Activated T-helper 2 cell treated with anti-CD3 and anti-CD28 coated beads, Interferon-gamma antibody, Interleukin-2, Interleukin-4, amounts not matched to agents 10 μg/mL and 5 μg/mL and 100 μg/mL, durations not matched to agents 14 hours and 24 hours and 36 hours (primary cell): ENCODE measurements at places on chromosomes 5 and 9.

GRCh38 chr5:146820987-146821386, 57.6 kb downstream of the PPP2R2B start:
- no peak for DNase-seq

- DNase-seq, result no peak
Measured at GRCh38 chr5:136031711-136032110, 2.9 kb downstream of the TGFBI start.

DNA sequence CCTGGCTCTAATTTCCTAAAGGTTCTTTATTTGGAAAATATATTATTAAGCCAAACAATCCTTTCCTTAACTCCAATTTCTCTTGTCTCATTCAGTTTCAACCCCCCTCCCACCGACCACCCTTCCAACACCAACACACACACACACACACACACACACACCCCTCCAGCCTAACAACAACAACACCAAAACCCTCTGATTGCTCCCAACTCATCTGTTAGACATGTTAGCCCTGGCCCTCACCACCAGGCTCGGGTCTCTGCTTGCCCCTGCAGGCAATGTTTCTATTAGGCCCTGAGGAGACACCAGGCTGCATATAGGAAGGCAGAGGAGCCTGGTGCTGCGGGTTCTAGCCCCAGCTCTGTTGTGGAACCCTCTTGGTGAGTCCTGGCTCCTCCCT, 18.4 kb upstream of the TRAF1 start:
- no peak for DNase-seq

GRCh38 chr9:128225770-128226411, 22.7 kb downstream of the DNM1 start:
- DNase-seq, result no peak

GRCh38 chr9:129148463-129149204, 29.4 kb downstream of the IER5L start:
- no peak for DNase-seq

DNA sequence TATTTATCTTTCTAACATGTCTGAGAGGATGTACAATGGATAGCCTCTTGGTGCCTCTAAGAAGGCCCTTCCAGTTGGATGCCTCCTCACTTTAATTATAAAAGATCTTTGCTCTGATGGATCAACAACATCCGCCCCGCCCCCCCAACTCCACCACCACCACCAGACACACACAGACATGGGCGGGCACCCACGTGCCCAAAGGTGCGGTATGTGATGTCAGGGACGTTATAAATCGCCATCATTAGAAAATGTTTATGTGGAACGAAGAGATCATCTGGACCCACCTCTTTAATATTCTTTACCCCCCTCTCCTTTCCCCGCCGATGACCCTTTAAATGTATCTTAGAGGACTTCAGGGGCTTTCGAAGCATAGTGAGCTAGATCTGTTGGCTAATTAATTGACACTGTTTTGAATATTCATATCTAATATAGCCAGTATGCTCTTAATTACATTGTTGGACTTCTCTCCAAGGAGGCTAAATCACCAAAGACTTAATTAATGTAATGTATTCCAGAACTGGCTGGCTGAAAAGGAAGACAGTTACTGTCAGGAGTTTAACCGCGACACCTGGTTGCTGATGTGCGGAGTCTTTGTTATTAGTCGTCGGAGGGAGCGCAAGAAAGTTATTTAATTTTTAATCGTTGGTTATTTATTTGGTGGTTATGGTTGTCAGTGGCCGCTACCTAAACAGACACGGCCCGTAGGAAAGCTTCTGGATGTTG, 6.1 kb upstream of the FOXB2 start:
- DNase-seq, result no peak

DNA sequence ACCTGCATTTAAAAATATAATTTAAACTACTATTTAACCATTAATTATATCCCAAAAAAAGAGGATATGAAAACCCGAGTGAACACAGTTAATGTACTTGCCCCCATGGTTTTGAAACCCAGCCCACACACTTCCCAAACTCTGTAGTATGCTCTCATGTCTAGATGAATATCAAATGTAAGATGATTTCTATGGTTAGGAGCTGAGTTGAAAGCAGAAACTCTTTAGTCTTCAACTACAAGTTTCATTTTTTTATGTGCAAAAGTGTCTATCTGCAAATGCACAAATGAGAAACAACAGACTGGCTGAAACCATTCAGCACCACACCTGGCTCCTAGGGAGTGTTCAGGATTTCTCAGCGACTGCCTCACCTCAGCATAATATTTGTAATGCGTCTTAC, 183.3 kb downstream of the SEMA5A start:
- DNase-seq, result no peak

DNA sequence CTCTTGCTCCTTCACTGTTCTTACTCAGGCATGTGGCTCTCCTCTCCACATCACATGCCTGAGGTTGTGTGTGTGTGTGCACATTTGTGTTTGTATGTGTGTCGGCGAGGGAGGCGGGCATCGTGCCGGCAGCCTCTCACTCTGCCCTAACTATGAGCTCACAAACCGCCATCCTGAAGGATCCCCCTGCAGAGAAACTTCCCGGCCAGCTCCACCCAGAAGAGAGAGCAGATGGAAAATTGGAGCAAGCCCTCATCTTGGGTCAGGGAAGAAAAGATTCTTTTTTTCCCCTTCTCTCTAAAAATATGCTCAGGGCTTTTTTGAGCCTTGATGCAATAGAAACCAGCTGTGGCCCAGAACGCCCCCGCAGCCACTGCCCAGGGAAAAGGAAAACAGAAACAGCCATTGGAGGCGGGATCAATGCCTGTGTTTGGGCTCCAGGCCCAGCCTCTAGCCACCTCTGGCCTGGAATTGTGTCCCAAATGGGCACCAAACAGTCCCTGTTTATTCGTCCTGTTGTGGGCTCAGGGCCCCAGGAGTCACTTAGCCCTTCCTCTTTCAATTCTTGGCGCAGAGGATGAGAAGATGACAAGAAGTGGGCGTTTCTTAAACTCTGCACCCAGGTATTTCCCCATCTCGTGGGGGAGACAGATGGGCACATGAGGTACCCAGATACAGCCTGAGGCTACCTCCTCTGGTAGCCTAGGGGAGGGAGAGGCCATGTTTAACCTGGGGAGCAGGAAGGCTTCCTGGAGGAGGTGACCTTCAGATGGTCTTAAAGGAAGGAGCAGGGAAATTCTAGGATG, 151.5 kb downstream of the RGS3 start:
- DNase-seq, result no peak

- no peak for DNase-seq
Measured at GRCh38 chr9:68498816-68499215, 41.9 kb downstream of the TMEM252 start.

GRCh38 chr9:116318468-116319374, 165.1 kb downstream of the PAPPA start:
- no peak for DNase-seq

GRCh38 chr5:11851416-11851815, 52.8 kb downstream of the CTNND2 start:
- no peak for DNase-seq

DNA sequence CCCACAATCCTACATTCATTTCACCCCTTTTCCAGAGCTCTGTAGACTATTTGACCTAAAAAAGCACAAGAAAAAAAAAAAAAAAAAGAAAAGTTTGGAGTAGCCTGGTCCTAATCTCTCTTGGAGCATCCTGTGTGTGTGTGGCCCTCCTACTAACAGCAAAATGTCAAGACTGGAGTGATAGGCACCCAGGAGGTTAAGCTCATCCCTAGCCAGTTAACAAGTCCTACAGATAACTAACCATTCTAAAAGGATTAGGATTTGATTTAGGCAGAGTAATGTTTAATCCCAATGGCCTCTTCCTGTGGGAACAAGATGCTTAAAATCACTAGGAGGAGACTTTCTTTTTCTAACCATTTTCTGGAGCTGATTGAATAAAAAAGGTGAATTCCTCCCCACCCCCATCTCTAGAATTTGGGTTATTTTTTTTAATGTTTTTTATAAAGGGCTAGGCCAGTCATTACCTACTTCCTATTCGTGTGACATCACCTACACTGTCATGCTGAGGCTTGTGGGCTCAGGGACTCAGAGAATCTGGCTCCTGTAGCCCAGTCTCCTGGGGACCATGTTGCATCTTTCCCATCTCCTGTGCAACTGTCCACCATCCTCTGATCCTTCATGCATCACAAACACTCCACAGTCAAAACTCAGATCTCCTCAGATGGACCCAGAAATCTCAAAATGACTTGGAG, 43.2 kb upstream of the NR3C1 start:
- no peak for DNase-seq

GRCh38 chr9:105119156-105119555, 125.3 kb upstream of the SLC44A1 start:
- DNase-seq, result no peak

- no peak for DNase-seq
Measured at GRCh38 chr9:87180361-87180760, 233.1 kb upstream of the GAS1 start.

DNA sequence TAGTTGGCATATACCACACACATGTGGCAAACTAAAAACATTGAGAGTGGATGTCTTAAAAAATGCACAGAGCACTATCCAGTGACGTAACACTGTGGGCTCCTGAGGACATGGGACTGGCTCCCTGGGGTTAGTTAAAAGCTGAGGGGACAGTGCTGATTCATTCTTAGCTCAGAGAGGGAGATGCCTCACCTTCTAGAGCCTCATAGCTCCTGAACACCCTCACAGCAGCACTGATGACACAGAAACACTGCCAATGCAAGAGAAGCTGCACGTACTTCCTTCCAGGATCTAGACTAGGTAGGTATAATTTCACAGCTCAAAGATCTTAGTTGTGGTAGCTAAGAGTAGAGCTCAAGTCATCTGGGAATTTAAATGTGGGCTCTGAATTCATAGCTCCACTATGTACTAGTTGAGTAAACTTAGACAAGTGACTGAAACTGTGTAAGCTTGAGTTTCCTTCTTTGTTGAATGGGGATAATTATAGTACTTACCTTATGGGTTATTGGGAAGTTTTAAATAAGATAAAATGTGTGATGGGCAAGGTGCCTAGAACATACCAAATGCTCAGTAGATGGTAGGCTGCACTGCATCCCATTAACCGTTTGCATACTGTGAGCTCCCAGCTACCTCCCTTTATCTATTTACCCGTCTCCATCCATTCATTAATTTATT, 279.9 kb downstream of the ASTN2 start:
- no peak for DNase-seq

- DNase-seq, result peak; percentile 44
Measured at GRCh38 chr5:96816411-96816939, 8.7 kb upstream of the ERAP1 start.
